Skin of body (tissue), 3 donors: ENCODE measurements at places on chromosomes 12 and 14. TPM values are rescaled to one million over a fixed set of nuclear protein-coding genes. Genes with fewer than 3 reads are reported as not detected.

DNA sequence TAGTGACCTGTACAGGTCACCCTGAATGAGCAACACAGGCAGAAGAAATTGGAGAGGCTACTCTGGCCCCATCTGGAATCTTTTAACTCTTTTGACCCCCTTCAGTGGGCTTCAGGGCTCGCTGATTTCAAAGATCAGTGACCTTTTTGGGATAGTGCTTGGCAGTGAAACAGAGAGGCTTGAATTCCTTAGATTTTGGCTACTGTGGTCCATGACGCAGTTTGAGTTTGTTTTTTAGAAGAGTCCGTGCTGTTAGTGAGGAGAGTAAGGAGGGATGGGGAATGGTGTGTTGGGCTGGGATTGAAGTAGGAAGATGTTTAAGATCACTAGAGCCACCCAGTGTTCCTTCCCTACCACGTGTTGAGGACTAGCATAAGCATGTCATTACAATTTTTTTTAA is 16.5 kb downstream of the TMEM30B start:
- no peak for DNase-seq

DNA sequence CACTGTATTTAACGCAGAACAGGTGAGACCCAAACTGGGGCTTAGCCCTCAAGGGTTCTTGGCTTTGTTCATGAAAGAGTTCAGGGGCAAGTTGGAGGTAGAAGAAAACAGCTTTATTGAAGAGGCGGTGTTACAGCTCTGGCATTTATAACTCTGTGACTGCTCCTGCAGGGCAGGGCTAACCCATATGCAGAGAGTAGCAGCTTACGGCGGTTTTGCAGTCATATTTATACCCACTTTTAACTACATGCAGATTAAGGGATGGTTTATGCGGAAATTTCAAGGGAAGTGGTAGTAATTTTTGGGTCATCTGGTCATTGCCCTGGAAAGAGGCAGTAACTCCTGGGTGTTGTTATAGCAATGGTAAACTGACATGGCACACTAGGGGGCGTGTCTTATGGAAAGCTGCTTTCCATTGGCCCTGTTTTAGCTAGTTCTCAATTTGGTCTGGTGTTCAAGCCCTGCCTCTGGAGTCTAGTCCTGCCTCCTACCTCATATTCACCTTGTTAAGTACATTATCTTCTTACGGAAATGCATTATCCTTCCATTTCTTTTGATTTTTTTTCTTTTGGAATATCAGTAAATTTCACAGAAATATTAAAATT is 1.8 kb upstream of the IAPP start:
- DNase-seq, result no peak

Gene FBLN5
- 46.5 TPM for total RNA-seq

Gene SLCO1B1
- total RNA-seq, result not detected

Gene GPR162
- total RNA-seq, result 4.9 TPM

GRCh38 chr12:5965950-5966383 is 20.9 kb upstream of the ANO2 start:
- no peak for DNase-seq

DNA sequence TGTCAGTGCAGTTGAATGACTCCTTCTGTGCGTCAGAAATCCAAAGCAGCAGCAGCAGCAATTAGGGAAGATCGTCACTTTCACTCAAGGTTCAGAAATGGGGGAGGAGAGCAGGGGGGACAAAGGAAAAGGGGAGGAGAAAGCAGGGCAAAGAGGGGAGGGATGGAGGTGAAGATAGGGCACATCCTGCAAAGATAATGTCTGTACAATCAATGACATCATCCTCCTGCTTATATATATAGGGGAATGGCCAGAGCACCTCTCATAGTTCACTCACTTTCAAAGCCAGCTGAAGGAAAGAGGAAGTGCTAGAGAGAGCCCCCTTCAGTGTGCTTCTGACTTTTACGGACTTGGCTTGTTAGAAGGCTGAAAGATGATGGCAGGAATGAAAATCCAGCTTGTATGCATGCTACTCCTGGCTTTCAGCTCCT is at the start of gene NTS:
Gene NTS (plus strand): TSS at position 265 of the 431 bp plus-strand sequence. CDS start 109 bp downstream, at position 374.
- DNase-seq, result no peak

Gene AP1G2
- 32.8 TPM for total RNA-seq

GRCh38 chr12:49545815-49546214 is 7.0 kb downstream of the KCNH3 start:
- no peak for DNase-seq

- DNase-seq, result no peak
Measured at GRCh38 chr14:74510223-74510931, 16.8 kb downstream of the ISCA2 start.

GRCh38 chr14:71931492-71932228 is 569 bp upstream of the RGS6 start:
- DNase-seq, result no peak

GRCh38 chr12:78085542-78086182 is 255.0 kb downstream of the NAV3 start:
- no peak for DNase-seq

Gene AVPR1A
- 44.2 TPM for total RNA-seq

Gene LIN7A
- 5.9 TPM for total RNA-seq

- DNase-seq, result peak; percentile 11
Measured at GRCh38 chr14:91835920-91836843, 31.2 kb downstream of the TC2N start.

Gene PLA2G1B
- total RNA-seq, result not detected

- no peak for DNase-seq
Measured at GRCh38 chr14:100219126-100219785, 19.7 kb upstream of the YY1 start.

Gene KRT73
- 22.2 TPM for total RNA-seq

DNA sequence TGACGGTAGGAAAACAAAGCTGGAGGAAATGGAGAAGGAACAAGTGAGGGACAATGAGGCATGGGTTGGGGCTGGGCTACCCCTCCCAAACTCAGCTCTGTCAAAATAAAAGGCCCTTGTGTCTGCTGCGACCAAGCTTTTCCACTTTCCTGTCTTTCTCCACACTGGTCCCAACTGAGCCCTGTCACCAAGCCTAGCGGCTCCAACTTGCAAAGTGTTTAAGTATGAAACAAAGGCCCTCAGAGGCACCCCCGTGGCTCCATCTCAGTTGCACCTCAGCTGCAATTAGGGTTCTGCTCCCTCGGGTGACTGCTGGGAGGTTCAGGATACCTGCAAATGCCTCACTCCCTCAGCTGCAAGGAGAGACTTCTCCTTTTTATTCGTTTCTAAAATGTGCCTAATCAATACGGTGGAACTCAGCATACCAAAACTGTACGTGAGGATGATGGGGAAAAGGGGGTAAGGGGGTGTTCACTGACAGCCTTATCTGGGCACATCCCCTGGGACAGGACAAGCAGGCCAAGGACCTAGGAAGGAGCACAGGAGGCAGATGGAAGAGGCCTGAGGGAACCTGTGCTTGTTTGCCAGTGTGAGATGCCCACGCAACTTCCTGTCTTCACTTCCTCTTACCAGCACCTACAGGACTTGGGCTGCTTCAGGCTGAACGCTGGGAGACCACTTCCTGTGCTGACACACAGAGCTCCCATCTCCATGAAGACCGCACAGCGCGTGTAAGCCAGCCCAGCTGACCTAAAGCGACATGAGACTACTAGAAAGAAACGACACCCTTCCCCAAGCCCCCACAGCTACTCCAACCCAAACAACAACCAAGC is 8.9 kb downstream of the VAMP1 start:
- no peak for DNase-seq

Gene SYT1
- total RNA-seq, result 0.99 TPM

- no peak for DNase-seq
Measured at GRCh38 chr12:11769723-11770514, 120.4 kb downstream of the ETV6 start.

DNA sequence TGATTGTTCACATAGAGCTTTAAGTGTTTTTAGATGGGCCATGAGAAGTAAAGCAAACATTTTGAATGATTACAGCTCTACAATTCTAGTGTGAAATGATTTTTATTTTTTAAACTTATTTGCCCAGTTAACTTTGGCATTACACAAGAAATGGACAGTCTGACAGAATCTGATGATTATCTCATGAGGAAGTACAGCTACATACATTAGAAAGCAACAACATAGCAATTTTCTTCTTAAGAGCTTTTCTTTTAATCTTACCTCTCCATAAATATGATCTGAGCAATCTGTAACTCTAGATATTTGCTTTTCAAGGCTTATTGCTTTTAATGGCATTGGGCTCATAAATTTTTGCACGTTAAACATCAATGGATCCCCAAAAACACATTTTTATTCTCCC is 26.5 kb upstream of the PPP1R12A start:
- DNase-seq, result no peak

- DNase-seq, result peak; percentile 34
Measured at GRCh38 chr12:13534645-13535398, 338.3 kb downstream of the EMP1 start.

Gene MYF6
- 9.8 TPM for total RNA-seq

DNA sequence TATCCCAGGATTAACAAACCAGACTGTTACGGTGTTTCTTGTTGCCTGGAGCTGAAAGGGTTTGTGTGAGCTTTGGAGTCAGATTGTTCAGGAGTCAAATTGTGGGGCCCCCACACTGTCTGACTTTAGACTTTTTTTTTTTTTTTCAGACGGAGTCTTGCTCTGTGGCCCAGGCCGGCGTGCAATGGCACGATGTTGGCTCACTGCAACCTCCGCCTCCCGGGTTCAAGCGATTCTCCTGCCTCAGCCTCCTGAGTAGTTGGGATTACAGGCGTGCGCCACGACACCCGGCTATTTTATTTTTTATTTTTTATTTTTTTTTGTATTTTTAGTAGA is 847 bp downstream of the TSFM start:
- no peak for DNase-seq

Gene GCN1
- total RNA-seq, result 113 TPM

DNA sequence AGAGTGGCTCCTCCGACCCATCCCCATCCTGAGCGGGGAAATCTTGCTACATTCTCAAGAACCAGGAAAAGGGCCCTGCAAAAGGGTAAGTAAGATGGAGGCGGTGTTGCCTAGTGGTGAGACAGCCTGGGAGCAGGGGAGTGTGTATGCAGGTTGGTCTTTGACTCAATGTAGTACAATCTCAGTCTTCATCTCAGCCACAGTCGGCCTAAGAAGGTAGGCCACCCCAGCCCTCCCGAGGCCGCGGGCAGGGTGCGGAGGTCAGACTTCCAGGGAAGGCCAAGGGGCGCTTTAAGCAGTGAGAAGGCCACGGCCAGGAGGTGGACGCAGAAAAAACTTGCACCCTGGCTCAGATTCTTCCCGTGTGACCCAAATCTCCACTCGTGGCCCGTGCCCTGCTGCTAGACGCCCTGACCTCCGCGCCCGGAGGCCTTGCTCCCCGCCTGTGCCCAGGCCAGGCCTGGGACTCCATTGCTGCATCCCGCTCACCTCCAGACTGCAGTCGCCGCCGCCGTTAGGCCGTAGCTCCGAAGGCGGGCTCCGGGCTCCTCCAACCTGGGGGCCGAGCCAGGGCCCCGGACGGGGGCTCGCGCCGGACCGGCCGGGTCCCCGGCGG is 435 bp downstream of the FOXM1 start:
- DNase-seq, result no peak

DNA sequence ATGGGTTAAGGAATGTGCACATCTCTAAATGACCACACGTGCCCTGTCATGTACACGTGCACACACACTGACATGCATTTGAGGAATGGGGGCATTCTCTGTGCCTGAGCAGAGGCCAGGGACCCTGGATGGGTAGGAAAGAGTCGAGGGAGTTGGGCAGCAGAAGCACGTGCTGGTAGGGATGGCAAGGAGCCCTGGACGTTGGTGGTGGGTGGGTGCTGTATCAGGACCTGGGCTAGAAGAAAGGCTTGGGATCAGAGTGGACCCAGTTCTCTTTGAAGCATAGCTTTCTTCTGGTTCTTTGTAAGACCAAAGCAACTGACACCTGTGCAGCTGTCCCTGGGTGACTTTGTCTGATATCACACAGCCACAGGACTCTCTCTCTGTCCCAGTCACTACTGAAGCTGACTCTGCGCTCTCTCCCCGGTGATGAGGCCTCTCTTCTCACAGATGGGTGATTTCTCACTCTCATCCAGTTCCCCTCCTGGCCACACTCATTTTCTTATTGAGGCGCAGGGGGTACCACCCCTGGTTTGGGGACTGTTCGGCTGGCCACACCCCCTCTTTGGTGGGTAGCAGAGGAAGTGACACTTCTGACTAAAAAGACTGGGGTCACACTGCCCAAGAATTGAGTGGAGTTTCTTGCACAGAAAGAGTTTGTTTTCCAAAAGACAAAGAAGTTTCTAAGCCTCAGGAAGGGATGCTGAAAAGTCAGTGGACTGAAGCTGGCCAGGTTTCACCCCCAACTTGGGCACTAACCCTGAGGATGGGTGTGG is 171.7 kb upstream of the RTL1 start:
- DNase-seq, result no peak
